ENCODE measurements at places on chromosomes 7 and 10.

DNA sequence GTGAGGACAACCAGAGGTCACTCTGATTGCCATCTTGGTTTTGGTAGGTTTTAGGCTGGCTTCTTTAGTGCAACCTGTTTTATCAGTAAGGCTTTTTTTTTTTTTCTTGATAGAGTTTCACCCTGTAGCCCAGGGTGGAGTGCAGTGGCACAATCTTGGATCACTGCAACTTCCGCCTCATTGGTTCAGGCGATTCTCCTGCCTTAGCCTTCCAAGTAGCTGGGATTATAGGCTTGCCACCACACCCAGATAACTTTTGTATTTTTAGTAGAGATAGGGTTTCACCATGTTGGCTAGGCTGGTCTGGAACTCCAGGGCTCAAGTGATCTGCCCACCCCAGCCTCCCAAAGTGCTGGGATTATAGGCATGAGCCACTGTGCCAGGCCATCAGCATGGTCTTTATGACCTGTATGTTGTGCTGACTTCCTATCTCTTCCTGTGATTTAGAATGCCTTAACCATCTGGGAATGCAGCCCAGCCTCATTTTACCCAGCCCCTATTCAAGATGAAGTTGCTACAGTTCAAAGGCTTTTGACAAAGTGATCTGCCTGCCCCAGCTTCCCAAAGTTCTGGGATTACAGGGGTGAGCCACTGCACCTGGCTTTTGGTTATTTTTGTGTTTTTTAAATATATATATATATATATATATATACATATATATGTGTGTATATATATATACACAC lies 7.0 kb upstream of the ZNF425 start:
- DNase-seq: no peak

GRCh38 chr10:107631876-107632275 lies 467.4 kb upstream of the SORCS1 start:
- DNase-seq: no peak

GRCh38 chr10:108014145-108014901 lies 849.8 kb upstream of the SORCS1 start:
- no peak for DNase-seq

- DNase-seq: no peak
These were observed 34.1 kb downstream of the SH2B2 start for GRCh38 chr7:102320601-102321350.

DNA sequence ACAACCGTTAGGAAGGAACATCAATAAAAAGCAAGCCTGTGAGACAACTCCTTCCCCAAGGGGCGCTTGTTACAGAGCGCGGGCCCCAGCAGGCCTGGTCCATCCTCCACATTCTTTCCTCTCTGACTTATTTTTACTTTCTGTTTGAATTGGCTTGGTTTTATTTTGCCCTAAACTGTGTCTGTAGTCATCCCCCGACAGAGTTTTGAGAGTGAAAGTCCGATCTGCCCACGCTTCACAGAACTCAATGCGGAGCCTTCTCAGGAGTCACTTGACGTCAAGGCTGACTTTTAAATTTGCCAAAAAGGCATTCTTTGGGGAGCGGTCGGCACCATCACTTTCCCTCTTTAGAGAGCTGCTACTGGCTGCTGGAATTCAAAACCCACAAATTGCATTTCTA lies 150.1 kb upstream of the KLF6 start:
- DNase-seq: peak; percentile 86
